ENCODE measurements at places on chromosomes 1 and 21.

- no peak for DNase-seq
Observed at GRCh38 chr1:39829791-39830533, 41.3 kb upstream of the BMP8B start.

- no peak for DNase-seq
Observed at GRCh38 chr1:212208978-212209644, 76.1 kb upstream of the PPP2R5A start.

DNA sequence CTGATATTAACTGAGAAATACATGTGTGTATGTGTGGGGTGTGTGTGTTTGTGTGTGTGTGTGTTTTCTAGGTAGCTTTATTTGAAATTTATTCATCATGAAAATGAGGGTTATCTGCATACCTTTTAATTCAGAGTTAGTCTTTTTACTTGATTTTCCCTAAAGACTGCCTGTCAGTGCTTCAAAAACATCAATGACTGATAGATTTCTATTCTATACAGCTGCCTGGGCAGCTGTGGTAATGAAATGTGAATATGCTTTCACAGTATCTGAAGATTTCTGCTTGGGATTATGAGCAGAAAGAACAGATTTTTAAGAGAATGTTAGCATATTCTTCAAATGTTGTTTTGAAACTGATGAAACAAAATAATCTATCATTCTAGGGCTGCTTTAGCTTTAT lies 119.7 kb upstream of the ZRANB2 start:
- no peak for DNase-seq

GRCh38 chr1:234620272-234621126 lies 10.5 kb upstream of the IRF2BP2 start:
- no peak for DNase-seq

DNA sequence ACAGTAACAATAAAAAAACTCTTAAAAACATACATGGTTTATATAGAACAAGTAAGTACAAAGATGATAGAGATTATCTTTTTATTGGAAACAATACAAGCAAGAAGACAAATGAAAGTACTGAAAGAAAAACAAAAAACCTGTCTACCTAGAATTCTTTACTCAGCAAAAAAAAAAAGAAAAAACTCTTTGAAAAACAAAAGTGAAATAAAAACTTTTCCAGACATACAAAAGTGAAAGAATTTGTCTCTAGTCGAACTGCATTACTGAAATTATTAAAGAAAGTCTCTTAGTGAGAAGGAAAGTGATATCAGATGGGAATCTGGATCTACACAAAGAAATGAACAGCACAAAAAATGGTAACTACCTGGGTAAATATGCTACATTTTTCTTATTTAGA lies 2.7 kb upstream of the HMCN1 start:
- DNase-seq: no peak

DNA sequence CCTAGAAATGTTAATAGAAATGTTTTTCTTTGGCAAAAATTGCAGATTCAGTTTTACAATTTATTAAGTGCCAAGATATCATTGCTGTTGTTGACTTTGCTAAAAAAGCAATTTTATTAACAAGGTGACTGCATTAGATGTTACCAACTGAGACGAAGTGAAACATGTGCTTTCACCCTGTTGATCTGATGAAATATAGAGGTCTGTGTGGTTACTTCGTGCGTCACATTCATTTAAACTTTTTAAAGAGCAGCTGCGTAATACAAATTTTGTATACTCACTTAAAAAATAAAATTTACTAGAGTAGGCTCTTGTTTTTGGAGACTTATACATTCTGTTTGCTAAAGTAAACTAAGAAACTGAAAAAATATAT lies 465.7 kb downstream of the USP25 start:
- DNase-seq: no peak

- DNase-seq: no peak
Observed at GRCh38 chr1:209805341-209805781, 581 bp downstream of the IRF6 start.

DNA sequence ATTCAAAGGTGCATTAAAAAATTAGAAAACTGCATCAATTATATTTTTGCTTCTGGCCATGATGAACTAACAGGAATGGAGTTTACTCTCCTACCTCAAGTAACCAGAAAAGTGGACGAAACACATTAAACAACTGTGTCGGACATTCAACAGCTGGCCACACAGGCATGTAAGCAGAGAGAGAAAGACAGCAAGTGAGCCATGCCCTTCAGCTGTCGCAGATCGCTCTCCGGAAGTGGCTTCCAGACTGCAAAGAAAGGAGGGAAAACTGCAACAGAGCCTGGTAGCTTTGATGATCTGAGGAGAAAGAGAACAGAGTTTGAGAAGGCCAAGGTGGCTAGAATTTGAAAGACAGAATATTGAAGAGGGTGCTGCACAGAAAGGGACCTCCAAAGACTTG lies 557.2 kb downstream of the MATN1 start:
- DNase-seq: no peak

- no peak for DNase-seq
Observed at GRCh38 chr1:8357329-8358101, 39.6 kb downstream of the SLC45A1 start.

DNA sequence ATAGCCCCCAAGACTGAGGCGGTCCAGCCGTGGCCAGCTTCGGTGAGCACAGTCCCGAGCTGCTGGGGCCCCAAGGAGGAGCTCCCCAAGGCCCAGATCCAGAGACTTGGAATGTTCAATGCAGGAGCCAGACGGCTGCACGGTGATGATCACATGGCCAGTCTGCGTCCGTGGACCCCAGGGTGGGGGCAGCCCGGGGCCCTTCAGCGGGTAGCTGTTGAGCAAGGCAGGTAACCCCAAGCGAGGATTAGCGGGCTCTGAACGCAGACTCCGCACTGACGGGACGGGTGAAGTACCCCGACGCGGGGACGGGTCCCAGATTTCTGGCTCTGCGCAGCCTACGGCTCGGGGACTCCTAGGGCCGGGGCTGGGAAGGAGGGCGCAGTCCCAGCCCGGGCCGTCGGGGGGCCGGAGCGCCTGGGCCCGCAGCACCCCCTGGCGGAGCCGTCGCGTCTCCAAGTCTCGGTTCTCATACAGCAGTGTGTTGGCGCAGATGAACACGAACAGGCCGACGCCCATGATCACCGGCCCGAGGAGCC lies 2.7 kb downstream of the TMEM200B start:
- peak; percentile 74 for DNase-seq

GRCh38 chr1:156708218-156708661 lies 2.9 kb upstream of the CRABP2 start:
- no peak for DNase-seq

DNA sequence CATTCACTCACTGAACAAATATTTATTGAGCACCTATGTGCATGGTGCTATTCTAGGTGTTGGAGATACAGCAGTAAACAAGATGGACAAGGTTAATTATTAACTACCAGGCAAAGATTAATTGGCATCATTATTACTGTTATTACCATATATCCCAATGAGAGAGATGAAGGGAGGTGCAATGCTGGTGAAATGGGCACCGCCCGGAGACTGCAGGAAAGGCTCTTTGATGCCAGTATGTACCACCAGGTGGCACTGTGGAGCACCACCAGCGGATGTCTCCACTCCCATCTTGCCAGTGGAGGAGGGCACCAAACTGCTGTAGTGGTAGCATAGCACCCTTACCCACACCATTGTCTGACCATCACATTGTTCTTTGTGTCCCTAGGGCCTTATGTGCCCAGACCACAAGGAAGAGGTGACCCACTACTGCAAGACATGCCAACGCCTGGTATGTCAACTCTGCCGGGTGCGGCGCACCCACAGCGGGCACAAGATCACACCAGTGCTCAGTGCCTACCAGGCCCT lies 3.0 kb downstream of the TRIM46 start:
- peak; percentile 86 for DNase-seq

- no peak for DNase-seq
Observed at GRCh38 chr21:44301961-44302406, 2.1 kb downstream of the PFKL start.

GRCh38 chr1:60411591-60411990 lies 338.0 kb upstream of the C1orf87 start:
- no peak for DNase-seq

DNA sequence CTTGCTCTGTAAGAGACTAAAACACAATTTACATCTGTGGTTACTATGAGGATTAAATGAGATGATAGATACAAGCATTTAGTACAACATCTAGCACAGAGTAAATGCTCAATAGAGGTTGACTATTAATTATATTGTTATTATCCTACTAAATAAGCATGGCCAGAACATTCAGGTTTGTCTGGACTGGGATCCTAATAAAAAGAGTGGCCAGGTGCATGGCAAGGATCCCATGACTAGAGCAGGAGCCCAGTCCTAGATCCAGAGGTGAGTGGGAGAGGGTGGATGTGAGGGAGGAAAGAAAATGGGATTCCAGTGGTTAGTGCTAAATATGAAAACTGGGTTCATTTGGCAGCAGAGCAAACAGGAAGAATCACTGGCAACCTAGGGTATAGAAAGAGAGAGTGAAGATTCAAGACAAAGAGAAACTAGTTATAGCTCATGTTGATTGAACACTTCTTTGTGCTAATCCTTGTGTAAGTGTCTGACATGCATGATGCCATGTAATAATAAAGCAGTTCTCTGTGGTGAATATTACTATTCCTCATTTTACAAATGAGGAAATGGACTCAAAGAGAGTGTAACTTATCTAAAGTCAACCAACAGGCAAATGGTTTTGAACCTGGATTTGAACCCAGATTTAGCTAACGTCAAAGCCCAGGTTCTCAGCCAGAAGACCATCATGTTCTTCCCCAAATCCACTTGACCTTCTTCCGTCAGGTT lies 71.1 kb upstream of the FGGY start:
- DNase-seq: no peak

GRCh38 chr1:197677313-197677712 lies 98.0 kb downstream of the DENND1B start:
- no peak for DNase-seq

DNA sequence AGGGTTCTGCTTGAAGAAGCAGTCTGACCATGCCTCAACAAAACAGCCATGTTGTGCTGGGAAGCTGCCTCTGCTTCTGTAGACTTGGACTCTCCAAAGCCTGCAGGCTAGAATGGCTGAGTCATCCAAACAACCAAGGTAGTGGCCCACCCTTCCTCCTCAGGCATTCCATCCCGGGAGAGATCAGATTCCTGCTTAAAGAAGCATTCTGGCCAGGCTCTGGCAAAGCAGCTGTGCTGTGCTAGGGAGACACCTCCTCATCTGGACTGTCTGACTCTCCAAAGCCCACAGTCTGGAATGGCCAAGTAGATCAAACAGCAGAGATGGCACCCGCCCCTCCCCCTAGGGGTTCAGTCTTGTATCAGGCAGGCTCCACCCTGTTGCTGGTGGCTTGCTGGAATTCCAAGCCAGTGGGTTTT lies 38.3 kb upstream of the F3 start:
- DNase-seq: no peak

GRCh38 chr1:185363205-185363604 lies 46.2 kb upstream of the IVNS1ABP start:
- no peak for DNase-seq

DNA sequence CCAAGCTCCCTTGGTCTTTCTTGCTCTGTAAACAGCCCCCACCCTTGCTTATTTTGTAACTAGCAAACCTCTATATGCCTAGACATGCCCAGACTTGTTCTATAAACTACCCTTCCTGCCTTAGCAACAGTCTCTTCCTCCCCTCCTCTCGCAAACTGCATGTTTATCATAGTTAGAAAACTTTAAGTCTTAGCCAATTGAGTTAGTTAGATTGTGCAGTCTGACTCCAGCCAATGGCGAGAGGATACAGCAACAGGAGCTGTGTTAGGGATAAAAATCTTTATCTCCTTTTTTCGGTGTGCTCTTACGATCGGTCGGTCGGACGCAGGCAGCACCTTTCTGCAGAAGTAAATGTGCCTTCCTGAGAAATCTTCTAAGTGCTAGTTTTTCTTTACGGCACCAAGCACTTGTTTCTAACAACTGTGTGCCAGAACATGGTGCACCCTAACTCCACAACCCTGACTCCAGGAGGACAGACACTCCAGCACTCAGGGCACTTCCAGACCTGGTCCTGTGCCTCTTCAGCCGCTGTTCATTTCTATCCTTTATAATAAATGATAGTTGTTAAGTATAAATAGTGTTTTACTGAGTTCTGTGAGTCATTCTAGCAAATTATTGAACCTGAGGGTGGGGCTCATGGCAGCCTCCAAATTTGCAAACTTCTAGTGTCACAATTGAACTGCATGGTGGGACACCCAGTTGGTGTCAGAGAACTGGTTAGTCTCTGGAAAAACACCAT lies 25.7 kb upstream of the GNG4 start:
- no peak for DNase-seq

DNA sequence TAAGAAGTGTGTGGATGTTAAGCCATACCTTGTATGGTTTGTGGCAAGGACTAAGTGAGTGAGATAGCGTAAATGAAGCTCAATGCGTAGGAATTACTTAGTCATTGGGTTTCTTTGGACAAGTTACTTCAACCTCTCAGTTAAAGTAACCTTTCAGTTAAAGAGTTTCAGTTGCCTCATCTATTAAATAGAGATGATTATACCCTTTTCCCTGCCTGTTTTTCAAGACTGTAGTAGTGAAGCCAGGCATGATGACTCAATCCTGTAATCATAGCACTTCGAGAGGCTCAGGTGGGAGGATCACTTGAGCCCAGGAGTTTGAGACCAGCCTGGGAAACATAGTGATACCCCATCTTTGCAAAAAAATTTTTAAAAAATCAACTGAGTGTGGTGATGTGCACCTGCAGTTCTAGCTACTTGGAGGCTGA lies 6.3 kb downstream of the ZMPSTE24 start:
- DNase-seq: no peak

GRCh38 chr1:206005234-206005633 lies 2.0 kb upstream of the RAB7B start:
- DNase-seq: no peak

DNA sequence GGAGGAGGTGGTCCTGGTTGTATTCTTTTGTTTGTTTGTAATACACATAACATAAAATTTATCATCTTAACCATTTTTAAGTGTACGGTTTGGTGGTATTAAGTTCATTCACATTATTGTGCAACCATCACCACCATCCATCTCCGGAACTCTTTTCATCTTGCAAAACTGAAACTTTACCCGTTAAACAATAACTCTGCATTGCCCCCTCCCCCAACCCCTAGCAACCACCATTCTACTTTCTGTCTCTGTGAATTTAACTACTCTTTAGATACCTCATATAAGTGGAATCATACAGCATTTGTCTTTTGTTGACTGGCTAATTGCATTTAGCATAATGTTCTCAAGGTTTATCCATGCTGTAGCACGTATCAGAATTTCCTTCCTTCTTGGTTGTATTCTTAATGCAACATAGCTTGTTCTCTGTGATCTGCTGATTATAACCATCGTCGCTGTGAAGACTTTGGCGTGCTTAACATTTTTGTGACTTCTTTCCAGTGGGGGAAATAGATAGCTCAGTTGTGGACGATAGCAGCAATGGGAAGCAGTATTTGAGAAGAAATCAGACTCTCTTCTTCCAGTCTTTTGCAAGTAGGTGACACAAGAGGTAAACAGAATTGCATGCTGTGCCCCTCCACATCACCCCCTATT lies 117.5 kb upstream of the HOOK1 start:
- no peak for DNase-seq

DNA sequence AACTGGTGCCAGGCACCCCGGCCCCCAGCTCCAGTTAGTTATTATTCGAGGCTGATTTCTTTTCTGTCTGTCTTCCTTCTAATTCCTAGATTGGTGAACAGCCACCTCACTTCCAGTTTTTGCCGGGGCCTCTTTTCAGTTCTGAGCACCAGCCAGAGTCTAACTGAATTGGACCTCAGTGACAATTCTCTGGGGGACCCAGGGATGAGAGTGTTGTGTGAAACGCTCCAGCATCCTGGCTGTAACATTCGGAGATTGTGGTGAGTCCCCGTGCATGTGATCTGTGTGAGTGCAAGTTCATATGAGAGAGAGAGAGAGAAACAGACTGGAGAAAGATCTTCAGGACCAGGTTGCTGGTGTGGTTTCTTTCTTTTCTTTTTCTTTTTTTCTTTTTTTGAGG lies 13.5 kb downstream of the NLRP3 start:
- DNase-seq: no peak

Data from activated T-cell treated with anti-CD3 and anti-CD28 coated beads, Interleukin-2, amount 50 U/mL, for 1 hour (primary cell).